ENCODE measurements at places on chromosomes 5 and 9.

DNA sequence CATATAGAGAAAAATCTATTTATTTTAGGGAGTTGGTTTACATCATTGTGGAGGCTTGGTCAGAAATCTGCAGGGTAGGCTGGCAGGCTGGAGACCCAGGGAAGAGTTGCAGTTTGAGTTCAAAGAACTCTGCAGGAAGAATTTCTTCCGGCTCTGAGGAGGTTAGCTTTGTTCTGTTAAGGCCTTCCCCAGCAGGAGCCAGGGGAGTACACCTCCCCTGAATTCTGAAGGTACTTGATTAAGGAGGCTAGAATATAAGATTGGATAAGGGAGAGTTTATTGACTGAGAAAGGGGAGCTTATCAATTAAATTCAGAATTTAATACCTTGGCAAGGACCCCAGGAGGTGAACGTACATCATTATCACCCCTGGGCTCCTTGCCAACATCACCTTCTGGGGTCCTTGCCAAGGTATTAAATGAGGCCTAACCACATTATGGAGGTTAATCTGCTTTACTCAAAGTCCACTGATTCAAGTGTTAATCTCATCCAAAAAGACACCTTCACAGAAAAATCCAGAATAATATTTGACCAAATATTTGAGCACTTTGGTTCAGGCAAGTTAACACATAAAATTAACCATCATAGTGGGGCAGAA lies 351.7 kb downstream of the CWC27 start:
- no peak for DNase-seq

- no peak for DNase-seq
Measured at GRCh38 chr9:114065304-114065703, 12.8 kb downstream of the AMBP start.

GRCh38 chr9:83636813-83637212 lies 13.9 kb downstream of the IDNK start:
- DNase-seq: no peak

GRCh38 chr5:13536933-13537332 lies 407.6 kb downstream of the DNAH5 start:
- DNase-seq: no peak

GRCh38 chr5:6162175-6162574 lies 216.2 kb downstream of the MED10 start:
- no peak for DNase-seq

GRCh38 chr5:145293716-145294115 lies 541.4 kb downstream of the PRELID2 start:
- DNase-seq: no peak

Measured in omental fat pad (tissue), 4 donors.